ENCODE measurements at places on chromosomes 13 and 19.

DNA sequence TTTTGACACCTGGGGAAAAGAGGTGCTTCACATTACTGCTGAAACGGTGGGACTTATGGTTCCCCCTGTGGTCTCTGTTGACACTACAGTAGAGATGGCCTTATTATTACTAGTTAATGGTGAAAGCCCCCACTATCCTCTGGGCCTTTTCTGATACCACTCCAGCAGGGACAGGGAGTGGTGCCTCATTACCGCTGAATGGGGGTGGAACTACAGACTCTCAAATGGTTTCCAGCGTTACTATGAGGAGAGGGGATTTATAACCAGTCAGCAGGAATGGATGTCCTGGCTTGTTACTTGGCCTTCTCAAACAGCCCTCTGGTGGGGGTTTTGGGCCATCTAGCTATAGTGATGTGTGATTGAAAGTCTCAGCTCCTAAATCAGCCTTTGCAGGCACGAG lies 96.7 kb upstream of the DIAPH3 start:
- no peak for DNase-seq

- no peak for DNase-seq
These were observed 6.6 kb upstream of the GIPC1 start for GRCh38 chr19:14502334-14503092.

DNA sequence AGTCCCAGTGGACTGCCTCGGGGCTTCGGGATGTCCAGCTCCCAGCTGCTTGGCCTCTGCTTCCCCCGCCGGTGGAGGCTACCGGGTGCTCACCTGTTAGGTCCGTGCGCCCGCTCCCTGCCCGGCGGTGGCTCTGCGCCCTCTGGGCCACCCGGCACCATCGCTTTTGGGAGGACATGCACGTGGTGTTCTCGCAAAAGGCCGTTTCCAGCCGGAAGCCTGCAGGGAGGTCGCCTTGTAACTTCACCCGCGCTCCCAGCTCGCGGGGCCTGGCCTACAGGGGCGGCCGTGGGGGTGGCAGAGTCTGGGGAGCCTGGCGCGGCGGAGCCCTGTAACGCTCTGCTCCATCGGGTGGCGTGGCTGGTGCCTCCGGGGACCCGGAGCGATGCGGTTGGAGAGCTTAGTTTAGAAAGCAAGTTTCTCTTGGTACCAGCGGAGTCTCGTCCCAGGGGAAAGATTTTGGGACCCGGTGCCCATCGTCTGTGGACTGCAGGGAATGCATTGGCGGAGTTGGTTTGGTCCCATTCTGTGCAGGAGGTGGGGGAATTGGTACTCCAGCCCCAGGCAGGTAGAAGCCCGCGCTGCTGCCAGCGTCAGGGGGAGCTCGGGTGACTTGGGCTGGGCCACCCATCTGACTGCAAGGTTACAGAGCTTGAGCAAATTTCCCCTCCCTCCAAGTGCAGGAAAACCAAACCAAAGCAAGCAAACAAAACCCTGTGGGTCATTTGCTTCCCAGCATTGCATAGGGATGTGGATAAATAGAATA lies 673 bp downstream of the SPATA13 start:
- no peak for DNase-seq

GRCh38 chr19:45681391-45682015 lies 10.2 kb downstream of the SNRPD2 start:
- DNase-seq, result peak; percentile 69

DNA sequence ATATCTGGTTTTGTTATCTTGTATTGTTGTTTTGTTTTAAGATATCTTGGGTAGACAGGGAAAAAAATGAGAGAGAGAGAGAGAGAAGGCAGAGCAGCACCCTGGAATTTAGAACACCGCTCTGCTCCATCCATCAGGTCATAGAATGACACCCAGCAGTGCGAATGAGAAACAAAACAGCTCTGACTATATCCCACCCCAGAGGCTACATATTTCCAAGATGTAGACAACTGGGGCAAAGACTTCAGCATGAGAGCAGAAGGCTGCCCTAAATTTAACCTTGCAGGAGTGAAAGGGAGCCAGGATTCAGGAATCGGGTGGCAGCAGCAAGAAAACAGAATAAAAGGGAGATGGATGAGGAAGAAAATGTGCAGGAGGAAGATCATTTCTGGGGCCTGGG lies 46.5 kb downstream of the TNFSF13B start:
- DNase-seq, result no peak

GRCh38 chr13:71864094-71864985 lies 2.7 kb downstream of the DACH1 start:
- DNase-seq, result peak; percentile 39

GRCh38 chr19:52142001-52142595 lies 2.4 kb upstream of the ZNF616 start:
- no peak for DNase-seq

GRCh38 chr19:49704888-49705642 lies 14.1 kb downstream of the CPT1C start:
- DNase-seq, result no peak

GRCh38 chr19:45998834-45999233 lies 3.6 kb downstream of the CCDC61 start:
- DNase-seq, result no peak

DNA sequence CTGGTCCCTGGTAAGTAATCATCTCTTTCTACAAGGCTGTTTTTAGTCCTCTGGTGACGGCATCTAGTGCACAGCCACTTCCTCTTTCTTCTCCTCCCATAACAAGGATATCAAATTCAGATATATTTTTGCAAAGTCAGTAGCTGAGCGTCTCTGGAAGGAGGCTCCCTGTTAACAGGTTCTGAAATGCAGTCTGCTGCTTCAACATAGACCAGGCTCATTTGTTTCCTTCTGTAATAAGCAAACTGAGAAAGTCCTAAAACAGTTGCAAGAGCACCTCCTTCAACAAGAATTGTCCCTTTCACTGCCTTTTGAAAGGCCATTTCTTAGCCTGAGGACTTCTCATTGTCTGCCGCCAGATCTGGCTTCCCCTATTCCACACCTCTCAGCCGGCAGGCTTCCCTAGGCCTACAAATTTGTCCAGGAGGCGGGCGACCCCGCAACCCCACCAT lies 7.4 kb upstream of the ZSCAN5A start:
- DNase-seq, result no peak

GRCh38 chr13:68550330-68550729 lies 1320.2 kb upstream of the PCDH9 start:
- DNase-seq, result no peak

- DNase-seq, result no peak
These were observed 12.0 kb downstream of the KHSRP start for GRCh38 chr19:6412447-6413091.

GRCh38 chr13:41054212-41054877 lies 7.0 kb upstream of the WBP4 start:
- DNase-seq, result peak; percentile 15

DNA sequence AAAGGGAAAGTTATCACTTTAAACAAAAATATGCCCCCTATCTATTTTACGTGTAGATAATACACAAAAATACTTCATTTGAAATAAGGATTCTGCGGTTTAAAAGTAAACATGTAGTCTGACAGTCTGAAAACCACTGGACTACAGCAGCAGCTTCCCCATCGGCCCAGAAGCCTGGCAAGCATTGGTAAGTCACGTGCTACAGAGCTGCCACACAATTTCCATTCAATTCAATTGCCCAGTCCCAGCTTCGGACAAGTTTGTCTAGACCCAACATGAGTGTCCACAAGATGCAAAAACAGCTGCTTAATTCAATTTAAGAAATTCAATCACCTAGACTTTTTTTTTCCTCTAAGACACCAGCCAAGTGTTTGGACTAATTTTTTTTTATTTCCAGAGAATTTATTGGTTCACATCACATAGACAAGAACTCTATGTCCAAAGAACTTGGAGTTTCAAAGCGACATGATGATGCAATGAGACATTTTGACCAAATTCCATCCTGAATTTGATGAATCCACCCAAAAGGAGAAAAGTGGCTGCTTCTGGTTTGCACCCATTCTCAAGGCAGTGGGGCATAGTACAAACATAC lies 458.9 kb downstream of the COG6 start:
- DNase-seq, result no peak

DNA sequence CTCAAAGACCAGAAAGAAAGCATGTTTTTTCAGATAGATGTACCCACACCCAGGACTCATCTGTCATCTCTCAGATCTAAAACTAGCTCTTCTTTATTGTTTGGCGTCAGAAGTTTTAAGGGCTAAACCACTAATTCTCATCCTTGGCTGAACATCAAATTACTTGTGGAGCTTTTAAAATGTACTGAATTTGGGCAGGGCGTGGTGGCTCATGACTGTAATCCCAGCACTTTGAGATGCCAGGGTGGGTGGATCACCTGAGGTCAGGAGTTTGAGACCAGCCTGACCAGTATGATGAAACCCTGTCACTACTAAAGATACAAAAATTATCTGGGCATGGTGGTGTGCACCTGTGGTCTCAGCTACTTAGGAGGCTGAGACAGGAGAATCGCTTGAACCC lies 47.4 kb downstream of the RCBTB2 start:
- DNase-seq, result no peak

DNA sequence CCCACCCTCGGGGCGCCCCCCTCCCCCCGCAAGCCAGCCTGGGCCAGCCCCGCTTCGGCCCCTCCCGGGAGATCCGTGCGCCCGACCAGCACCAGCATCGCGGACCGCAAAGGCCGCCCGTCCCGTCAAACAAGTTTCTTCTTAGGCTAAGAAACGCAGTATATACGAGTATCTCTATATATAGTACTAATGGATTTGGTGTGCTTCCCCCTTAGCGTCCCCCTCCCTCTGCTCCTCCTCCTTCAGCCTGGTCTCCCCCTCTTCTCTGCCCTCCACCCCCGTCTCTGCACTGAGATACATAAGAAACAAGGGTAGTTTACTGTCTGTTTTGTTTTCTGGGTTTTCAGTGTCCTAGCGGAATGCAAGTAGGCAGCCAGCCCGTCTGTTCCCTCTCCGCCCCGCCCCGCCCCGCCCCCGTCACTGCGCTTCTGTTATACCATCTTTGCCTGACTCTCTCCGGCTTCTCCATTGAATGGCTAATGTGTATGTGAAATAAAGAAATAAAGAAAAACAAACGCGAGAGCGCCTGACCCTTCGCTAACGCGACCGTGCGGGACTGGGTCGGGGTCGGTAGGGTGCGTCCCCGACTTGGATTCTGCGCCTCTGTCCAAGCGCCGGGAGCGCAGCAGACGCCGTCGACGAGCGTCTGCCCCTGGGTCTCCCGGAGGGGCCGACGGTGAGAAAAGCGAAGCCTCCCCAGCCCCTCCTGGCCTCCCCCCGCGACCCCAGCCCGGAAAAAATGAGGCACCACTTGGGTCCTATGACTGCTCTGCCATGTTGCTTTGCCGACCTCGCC lies 4.2 kb downstream of the LYL1 start:
- DNase-seq, result no peak

DNA sequence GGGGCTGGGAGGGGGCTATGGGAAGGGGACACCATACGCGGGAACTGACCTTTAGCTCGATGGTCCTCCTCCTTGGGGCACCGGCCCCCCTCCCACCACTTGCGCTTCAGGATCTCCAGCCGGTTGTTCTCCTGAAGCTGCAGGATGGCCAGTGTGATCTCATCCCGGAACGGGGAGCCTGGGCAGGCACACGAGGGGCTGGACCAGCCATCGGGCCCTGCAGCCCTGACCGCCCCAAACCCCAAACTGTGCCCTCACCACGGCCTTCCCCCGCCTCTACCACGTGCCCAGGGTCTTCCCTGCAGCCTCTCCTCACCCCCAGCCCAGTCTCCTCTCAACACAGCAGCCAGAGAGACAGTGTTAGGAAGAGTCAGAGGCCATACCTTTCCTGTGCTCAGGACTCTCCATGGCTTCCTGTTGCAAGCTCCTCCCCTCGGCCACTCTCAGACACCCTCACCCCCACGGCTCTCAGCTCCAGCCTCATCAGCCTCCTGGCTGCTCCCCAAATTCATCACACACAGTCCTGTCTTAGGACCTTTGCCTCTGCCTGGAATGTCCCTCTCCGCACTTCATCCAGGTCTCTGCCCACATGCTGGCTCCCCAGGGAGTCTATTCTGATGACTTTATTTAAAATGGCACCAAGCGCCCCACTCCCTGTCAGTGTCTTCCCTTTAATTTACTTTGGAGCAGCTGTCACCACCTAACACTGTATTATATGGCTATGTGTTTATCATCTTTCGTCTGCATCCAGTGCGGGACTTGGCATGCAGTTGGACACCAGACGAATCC lies 9.7 kb upstream of the ATP1A3 start:
- DNase-seq, result no peak

DNA sequence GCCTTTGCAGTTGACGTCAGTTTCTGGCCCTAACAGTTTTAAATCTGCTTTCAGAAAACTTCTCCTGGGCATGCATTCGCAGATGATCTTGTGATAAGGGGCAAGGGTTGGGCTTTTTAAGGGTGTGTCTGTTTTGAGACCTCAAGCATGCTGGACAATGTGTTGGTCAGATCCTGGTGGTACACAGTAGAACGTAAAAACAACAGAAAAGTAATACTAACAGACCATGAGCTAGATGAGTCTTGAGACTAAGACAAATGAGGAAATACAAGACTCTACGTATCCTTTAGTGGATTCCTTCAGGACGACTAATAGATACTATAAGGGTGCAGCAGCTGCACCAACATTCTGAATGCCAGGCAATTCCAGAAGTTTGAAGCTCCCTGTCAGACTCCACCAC lies 237.6 kb downstream of the DNAJC15 start:
- DNase-seq, result no peak

- no peak for DNase-seq
These were observed 44.9 kb upstream of the F7 start for GRCh38 chr13:113060557-113061270.

- DNase-seq, result no peak
These were observed 5.7 kb upstream of the KCNC3 start for GRCh38 chr19:50334741-50335421.

GRCh38 chr19:20197747-20198146 lies 30.7 kb downstream of the ZNF486 start:
- no peak for DNase-seq

DNA sequence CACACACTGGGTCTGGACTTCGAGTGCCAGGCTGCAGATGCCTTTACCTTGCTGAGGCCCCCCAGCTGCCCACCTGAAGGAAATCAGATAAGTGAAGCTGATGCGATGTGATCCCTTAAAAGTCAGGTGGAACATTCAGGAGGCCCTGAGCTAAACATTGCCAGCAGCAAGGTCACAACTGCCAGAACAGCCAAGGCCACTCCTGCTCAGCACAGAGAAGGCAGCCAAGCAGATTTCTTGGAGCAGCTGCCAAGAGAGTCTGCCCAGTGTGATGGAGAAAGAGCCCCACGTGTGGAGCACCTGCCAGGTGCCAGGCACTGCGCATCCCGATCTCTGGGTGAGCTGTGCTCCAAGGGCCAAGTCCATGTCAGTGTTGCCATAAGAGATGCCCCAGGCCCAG lies 20.6 kb upstream of the UQCRFS1 start:
- DNase-seq, result no peak

- DNase-seq, result peak; percentile 49
These were observed at the start of gene PCDH8 for GRCh38 chr13:52848455-52849195. TSS of gene PCDH8 (minus strand) at chr13:52848640. CDS start at chr13:52848436, 204 bp downstream.
